Suppressor macrophage treated with lipopolysaccharide for 4 hours (primary cell): ENCODE measurements at places on chromosomes 4 and X.

DNA sequence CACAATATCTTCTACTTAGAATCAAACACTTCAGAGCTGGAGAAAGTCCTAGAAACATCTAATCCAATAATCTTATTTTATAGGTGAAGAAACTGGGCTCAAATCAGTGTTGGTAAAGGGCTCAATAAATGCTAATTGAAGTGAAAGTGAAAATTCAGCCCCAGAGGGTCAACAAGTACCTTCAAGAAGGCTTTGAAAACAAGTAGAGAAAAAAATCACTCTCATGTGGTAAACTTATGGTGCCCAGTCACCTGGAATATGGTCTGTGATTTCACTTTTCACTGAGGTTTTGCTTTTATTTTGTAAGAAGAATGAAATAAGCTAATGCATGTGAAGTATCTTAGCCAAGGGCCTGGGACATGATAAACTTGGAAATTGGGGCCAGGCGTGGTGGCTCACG lies 29.1 kb upstream of the EIF4E start:
- no peak for DNase-seq

DNA sequence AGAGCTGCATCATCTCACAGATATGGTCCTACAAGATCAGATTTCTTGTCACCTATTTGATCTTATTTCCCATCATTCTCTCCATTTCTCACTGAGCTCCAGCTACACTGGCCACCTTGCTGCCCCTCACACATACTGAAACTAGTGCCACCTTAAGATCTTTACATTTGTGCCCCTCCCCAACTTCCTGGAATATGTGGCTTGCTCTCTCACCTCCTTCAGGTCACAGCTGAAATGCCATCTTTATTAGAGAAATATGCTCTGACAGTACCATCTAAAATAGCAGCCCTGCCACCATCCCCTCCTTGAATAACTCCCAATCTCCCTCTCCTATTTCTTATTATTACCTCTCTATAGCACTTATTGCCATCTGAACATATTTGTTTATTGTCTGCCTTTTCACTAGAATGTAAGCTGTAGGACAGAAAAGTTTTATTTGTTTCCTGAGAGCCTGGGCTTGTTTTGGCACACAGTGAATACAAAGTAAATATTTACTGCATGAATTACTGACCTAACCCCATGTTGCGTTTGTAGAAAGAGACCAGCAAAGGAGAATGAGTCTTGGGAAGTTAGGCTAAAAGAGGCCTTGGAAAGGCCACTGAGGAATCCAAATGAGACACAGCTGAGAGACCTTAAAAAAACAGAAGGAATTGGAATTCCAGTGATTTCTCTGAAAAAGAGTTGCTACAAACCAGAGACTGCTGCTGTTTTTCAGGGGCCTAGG lies 22.7 kb downstream of the DYNLT3 start:
- no peak for DNase-seq

GRCh38 chrX:72051589-72051988 lies 80.1 kb downstream of the RTL5 start:
- DNase-seq: no peak

DNA sequence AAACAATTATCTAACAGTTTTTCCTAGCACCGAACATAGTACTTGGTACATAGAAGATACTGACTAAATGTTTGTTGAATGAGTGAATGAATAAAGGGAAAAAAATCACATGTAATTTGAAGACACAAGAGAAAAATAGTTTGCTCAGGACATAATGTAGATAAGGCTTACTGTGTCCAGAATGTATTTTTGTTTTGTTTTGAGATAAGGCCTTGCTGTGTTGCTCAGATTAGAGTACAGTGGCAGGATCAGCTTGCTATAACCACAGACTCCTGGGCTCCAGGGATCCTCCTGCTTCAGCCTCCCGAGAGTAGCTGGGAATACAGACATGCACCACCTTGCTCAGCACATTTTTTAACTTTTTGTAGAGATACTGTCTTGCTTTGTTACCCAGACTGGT lies 6.5 kb downstream of the FAM199X start:
- no peak for DNase-seq

- DNase-seq: no peak
Measured at GRCh38 chr4:33467291-33467690, 2747.1 kb downstream of the PCDH7 start.

GRCh38 chrX:1475881-1476280 lies 23.2 kb upstream of the ASMTL start:
- DNase-seq: no peak

GRCh38 chr4:153533387-153533786 lies 67.2 kb downstream of the TMEM131L start:
- DNase-seq: no peak

DNA sequence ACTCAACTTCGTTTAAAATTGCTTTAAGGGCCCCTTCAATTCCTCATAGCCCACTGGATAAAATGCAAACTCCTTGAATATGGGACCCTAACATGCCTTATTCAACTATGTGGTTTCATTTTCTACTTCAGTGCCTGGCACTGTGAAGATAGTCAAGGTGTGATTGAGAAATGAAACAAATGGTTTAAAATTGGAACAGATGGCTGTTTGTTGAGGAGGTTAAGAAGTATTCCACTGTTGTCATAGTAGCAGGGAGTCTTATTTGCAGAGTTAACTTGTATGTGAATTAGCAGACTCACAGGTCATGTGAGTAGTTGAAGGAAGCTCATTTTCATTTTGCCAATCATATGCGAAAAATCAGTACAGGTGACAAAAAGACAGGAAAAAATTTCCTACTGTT lies 593.3 kb downstream of the KCTD8 start:
- no peak for DNase-seq

DNA sequence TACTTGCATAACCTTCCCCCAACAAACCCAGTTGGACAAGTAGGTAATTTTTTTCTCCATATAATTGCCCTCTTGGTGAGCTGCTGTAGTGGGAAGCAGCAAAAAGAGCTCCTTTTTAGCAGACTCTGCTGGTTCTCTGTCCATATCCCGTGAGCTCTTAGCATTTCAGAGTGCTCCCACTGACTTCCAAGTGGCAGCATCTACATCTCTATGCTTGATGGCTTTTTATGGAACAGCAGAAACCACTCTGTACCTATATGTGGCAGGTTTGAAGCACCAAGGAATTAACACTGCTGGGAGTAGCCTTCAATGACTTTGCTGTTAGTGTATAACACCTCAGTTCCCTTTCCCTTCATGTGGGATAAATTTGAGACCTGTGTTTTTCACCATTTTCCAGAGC lies 168.4 kb upstream of the NHS start:
- no peak for DNase-seq

DNA sequence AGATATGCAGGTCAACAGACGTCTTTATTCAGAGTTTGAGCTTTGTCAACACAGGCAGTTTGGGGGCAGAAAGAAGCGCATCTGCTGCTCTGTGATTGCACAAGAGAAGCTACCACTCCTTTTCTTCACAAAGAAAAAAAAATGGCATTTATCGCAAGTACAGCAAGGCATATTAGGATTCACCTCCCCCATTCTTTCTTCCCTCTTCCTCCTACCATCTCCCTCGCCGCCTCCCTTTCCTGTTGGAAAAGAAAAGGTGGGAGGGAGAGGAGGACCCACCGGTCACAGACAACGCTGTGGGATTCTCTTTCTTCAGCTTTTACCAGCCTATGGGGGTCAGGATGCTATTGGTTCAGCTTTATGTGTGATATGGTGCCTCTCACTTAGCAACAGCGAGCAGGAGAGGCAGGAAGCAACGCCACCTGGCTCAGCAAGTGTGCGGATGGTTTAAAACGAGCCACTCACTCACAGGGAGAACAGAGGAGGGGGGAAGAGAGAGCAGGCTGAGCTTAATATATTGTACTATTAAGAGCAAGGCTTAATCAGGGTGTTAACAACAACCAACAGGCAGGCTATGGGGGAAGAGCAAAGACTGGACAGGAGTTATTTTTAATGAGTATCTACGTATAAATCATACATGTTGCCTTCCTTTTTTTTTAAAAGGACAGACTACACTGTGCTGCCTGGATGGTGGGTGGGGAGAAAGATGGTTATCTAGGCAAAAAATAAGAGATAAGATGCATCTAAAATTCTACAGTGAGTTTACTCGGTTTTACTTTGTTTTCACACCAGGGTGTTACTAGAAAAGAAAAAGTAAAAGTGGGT lies 104.7 kb downstream of the MAML3 start:
- no peak for DNase-seq

DNA sequence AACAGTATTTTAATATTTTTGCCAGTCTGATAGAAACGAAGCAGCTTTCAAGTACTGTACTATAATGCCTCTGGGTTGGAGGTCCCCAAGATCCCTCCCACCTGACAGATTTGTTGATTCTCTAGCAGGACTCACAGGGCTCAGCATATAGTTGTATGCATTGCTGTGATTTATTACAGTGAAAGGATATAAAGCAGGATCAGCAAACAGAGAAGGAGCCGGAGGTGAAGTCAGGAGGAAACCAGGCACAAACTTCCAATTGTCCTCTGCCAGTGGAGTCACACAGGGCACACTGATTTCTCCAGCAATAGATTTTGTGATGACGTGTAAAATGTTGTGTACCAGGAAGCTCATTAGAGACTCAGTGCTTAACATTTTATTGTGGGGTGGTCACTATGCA lies 19.0 kb downstream of the USP53 start:
- no peak for DNase-seq

DNA sequence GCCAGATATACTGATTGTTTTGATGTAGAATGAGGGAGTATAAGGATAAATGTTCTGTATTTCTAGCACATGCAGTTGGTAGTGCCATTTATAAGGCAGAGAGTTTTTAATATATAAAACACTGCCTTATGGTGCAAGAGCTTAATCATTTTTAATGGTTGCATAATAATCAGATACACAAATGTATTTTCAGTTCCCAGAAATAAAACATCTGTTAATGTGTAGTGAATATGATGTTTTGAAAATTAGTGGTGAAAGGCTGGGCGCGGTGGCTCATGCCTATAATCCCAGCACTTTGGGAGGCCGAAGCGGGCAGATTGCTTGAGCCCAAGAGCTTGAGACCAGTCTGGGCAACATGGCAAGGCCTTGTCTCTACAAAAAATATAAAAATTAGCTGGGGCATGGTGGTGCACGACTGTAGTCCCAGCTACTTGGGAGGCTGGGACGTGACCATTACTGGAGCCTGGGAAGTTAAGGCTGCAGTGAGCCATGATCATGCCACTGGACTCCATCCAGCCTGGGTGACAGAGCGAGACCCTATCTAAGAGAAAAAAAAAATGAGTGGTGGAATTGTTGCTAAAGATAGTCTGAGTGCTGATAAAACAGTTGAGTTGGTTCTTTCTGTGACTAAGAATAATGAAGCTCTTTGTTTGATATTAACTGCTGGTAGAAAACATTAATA lies 29.3 kb downstream of the CLCN3 start:
- DNase-seq: no peak

GRCh38 chrX:103310555-103311398 lies at the start of gene BEX2:
Gene BEX2 (minus strand): TSS chrX:103310990. CDS start chrX:103309976, 1,014 bp downstream.
- peak; percentile 16 for DNase-seq

DNA sequence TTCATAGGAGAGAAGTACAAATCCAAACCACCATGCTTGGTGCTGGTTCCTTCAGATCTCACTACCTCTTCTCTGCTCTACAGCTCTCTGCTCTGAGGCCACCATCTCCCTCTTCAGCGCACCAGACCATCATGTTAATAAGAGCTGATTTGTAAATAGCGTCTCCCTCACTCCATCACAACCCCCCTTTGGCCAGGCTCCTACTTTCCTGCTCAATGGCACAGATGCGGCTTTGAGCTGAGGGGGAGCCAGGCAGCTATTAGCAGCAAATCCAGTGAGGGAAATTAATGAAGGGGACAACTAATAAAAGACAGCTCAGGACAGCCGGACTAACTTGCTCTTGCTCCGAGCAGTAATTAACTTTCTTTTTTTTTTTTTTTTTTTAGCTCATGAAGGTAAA lies 13.1 kb downstream of the NEUROG2 start:
- no peak for DNase-seq

- peak; percentile 20 for DNase-seq
Measured at GRCh38 chr4:86048426-86048825, 311.4 kb downstream of the MAPK10 start.

- no peak for DNase-seq
Measured at GRCh38 chr4:165464376-165464775, 85.6 kb downstream of the CPE start.

DNA sequence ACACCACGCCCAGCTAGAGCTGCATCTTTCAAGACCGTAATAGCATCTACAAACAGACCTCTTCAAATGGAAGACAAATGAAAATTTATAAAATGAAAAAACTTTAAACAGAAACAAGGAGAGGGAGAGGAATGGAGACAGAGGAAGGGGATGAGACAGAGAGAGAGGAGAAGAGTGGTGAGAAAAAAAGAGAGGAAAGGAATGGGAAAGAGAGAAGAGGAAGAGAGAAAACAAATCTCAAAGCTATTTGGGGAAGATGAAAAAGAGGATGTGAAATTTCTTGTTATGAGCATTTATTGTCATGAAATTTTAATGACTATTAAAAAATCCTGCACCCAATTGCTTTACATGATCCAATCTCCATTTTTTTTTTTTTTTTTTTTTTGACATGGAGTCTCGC lies 726.9 kb downstream of the GRID2 start:
- DNase-seq: no peak

DNA sequence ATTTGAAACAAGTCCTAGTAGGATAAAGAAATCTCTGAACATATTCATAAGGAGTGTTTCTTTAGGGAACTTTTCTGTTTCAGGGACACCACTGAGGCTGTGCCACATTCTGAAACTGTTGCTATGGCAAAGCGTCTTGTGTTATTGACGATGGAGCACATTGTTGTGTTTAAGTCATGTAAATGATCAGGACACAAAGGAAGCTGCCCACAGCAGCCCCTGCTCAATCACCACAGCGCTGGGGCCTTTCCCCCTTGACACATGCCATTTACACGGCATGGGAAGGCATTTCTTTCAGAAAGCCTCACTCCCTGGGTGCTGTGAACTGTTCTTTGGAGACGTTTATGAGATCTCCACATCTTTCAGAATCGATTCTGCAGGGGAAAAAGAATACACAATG lies 39.8 kb upstream of the MID1 start:
- no peak for DNase-seq

DNA sequence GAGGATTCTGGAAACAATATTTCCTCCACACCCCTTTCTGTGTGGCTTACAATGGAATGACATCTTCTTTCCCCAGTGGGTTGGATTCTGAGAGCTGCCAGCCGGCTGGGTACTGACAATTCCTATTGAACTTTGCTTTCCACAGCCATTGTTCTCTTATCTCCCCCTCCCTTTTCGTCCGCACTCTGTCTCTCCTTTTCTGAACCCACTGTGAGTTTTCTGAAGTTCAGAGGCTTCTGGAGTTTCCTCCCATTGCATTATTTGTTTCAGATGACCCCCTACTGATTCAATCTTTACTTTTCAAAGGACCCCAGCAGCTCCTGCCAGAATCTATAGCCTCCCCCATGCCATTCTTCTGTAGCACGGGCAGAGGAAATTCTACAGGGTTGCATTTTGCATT lies 10.4 kb downstream of the SMPX start:
- no peak for DNase-seq
